Stimulated activated CD8-positive, alpha-beta memory T cell treated with anti-CD3 and anti-CD28 coated beads, Interleukin-4, amount 100 ng/mL, for 4 hours (primary cell): ENCODE measurements at places on chromosomes 16 and 17.

- DNase-seq, result no peak
Observed at GRCh38 chr17:76541739-76542454, 2.1 kb downstream of the PRCD start.

GRCh38 chr16:561413-561794 lies 1.2 kb downstream of the PRR35 start:
- DNase-seq, result no peak

DNA sequence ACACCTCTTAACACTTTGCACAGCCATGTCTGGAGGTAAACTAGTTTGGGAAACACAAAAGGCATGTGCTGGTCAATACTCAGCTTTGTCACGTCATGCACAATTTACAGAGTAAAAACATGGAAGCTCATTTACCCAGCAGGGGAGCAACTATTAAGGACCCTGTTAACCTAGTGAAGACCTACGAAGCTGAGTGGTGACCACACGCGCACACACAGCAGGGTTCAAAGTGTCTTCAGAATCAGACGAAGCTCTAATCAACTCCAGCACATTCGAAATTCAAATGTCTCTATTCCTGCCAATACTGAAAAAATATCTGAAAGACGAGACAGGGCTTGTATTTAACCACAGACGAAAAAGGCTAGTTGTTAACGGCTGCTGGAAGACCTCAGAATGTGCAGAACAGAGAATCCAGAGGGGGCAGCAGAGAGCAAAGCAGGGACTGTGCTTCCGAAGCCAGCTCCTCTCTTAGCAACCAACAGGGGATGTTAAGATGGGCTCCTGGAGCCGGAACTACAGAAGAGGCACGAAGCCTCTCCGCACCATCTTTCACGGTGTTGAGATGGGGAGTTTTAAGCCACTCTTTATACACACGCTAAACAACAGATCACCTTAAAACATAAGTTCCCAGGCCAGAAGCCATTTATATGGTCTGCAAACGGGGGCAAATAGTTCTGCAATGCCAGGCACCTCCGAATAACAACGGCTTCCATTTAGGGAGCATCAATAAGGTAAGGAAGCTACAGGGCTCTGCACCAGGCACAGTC lies 45.7 kb downstream of the CMTM4 start:
- peak; percentile 51 for DNase-seq

DNA sequence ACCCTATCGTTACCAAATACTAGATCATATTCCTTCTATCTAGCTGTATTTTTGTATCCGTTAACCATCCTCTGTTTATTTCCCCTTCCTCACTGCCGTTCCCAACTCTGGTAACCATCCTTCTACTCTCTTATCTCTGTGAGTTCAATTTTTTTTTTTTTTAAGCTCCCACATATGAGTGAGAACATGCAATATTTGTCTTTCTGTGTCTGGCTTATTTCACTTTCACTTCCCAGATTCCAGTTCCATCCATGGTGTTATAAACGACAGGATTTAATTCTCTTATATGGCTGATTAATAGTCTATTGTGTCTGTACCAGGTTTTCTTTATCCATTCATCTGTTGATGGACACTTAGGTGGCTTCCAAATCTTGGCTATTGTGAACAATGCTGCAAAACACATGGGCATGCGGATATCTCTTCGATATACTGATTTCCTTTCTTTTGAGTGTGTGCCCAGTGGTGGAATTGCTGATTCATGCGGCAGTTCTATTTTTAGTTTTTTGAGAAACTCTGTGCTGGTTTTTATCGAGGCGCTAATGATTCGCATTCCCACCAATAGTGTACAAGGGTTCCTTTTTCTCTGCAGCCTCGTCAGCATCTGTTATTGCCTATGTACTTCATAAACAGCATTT lies 599.6 kb downstream of the TMEM114 start:
- DNase-seq, result no peak

DNA sequence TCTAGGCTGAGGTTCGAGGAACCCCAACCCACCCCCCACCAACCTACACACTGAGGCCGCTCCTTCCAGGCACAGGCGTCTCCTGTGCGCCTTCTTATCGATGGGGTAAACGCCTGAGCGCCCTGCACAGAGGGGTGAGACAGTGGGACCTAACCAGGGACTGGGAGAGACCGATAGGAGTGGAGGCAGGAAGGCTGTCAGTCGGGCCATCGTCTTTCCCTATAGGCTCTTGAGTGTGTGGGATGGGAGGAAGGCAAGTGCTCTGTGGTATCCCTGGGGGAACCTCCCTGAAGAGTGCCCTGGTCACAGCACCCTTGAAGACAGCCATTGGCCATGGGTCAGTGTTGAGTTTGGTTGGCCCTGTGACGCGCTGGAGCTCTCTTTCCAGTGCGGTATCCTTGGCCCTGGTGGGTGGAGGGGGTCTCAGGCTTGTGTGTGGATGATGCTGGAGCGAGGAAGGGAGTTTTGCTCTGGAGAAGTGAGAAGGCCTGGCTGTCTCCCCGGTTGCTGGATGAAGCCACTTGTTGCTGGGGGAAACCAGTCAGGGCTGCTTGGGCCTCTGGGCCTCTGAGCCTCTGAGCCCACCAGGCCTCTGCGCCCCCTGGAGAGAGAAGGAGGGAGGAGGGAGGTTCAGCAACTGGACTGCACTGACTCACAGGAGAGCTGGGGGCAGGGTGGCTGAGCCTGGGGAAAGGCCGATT lies 1.7 kb downstream of the GPRC5C start:
- no peak for DNase-seq
